Foreskin melanocyte (primary cell): ENCODE measurements at places on chromosomes 1 and 21.

DNA sequence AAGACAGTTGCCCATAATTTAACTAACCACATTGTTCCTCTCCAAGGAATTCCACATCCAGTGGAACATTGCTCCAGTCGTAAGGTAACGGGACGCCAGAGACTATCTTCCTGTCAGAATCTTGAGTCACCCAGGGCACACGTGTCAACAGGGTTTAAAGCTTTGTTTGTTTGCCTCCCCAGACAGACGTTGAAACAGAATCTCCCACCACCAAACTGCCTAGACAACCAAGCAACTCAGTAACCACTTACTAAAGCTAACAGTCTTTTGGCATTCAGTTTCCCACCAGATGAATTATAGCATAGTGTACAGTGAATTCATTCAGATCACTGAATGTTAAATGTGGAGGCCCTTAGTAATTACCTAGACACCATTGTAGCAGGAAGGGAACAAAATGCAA is 439.5 kb downstream of the PLPP3 start:
- DNase-seq, result no peak

DNA sequence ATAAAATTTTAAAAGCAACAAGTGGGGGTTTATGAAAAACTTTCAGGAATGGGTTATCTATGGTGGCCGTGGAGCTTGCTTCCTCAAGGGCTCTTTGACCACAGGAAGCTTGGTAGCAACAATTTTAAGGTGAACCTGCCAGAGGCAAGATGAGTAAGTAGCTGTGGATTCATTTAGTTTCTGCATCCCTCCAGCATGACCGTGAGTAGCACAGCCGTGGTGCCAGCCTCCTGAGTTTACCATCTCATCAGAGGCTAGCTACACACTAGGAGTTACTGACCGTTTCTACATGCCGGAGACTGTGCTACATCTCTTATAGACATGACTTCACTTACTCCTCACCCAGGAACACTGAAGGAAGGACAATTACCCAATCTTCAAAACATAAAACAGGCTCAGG is 30.1 kb upstream of the PLEKHG5 start:
- no peak for DNase-seq

DNA sequence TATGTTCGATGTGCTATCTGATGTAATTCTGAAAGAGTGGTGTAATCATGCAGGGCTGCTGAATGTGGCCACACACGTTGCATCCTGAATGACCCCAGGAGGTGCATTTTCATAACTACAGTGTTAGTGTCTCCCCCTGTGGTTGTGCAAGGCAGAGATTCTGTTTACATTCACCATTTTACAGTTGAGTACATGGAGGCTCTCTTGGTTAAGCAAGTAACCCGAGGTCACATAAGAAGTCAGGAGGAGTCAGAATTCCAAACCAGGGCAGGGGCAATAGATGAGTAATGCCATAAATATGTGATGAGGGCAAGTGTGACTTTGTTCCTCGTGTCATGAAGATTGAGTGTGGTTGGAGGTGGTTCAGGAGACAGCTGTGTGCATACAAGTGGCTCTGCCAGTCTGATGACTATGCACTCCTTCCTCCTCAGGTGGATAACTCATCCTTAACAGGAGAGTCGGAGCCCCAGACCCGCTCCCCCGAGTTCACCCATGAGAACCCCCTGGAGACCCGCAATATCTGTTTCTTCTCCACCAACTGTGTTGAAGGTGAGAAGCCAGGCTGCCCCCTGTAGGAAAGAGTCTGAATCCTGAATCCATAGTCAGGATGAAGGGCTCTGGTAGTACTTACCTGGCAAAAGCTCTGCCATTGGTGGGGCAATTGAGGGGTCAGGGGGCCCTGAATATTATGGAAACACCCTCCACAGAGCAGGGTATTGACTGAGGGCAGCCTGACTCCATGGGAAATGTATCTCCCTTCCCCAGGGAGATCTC is 9.3 kb downstream of the ATP1A2 start:
- DNase-seq, result peak; percentile 49

DNA sequence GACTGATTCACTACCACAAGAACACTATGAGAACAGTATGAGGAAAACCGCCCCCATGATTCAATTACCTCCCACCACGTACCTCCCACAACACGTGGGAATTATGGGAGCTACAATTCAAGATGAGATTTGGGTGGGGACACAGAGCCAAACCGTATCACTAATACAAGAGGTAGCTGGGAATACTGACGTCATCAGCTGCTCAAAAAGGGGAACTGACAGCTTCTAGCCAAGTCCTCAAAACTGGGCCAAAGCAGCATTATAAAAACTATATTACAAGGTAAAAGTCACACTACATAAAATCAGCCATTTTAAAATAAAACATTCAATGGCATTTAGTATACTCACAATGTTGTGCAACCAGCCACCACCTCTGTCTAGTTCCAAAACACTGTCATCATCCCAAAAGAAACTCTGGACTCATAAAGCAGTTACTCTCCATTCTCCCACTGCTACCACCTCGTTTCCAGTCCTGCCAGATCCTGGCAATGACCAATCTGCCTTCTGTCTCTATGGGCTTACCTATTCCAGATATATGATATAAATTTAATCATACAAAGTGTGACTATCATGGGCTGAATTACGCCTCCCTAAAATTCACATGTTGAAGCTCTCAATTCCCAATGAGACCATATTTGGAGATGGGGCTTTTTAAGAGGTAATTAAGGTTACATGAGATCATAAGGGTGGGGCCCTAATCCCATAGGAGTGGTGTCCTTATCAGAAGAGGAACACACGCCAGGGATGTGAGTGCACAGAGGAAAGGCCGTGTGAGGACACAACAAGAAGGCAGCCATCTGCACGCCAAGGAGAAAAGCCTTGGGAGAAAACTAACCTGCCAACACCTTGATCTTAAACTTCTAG is 192.1 kb downstream of the SETD4 start:
- no peak for DNase-seq

DNA sequence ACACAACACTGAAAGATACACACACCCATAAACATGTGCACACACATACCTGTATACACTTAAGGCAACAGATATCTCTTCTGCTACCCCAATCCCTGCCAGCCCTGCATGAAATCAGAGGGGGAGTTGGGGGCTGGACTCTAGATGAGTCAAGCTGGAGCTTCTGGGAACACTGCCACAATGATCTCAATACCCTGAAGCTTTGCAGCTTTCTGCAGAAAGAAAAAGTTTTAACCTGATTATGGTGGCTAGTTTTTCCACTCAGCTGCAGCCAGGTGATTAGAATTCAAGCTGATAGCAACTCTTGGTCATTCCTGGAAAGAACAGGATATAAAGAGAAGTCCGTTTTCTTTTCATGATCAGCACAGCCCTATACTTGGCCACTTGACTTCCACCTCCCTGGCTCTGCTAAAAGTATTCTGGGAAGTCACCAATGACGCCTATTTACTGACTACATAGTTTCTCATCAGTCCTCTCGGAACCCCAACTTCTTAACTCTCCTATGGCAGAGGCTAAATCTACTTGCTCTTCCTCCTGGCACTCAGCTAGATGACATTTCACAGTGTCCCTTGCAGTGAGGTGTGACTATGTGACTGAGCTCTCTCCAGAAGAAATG is 20.7 kb upstream of the DNASE2B start:
- DNase-seq, result no peak

DNA sequence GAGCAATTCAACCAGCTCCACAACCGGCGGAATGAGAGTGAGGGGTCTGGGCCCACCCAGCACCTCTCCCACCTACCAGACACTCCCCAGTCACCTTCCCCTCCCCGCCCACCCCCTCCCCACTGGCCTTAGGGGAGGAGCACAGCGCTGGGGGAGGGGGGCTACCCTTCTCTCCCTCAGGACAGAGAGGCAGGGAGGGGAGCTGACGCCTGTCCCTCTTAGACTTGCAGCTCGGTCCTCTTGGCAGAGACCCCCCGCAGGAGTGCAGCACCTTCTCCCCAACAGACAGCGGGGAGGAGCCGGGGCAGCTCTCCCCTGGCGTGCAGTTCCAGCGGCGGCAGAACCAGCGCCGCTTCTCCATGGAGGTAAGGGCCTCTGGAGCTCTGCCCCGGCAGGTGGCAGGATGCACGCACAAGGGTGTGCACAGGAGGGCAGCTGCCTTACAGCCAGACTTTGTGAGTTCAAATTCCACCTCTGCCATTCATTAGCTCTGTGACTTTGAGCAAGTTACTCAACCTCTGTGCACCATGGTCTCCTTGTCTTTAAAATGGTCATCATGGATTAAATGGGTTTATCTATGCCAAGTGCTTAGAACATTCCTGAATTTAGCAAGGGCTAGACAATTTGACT is 18.9 kb downstream of the CDK18 start:
- DNase-seq, result no peak

DNA sequence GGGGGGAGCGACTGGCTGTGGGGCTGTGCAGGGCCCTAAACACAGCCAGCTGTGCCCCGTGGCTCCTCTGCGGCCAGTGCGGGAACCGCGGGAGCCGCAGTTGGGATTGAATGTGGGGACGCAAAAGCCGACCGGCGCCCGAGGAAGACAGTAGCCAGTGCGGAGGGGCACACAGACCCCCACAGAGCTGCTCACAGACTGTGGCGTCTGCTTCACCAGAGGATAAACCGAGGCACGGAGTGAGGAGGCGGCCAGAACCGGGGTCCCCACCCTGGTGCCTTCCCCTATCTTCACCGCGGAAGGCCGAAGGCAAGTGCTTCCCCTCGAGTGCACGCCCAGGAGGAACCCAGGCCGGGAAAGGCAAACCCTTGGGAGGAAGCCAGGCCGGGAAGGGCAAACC is 8.7 kb upstream of the TMEM52 start:
- DNase-seq, result no peak

DNA sequence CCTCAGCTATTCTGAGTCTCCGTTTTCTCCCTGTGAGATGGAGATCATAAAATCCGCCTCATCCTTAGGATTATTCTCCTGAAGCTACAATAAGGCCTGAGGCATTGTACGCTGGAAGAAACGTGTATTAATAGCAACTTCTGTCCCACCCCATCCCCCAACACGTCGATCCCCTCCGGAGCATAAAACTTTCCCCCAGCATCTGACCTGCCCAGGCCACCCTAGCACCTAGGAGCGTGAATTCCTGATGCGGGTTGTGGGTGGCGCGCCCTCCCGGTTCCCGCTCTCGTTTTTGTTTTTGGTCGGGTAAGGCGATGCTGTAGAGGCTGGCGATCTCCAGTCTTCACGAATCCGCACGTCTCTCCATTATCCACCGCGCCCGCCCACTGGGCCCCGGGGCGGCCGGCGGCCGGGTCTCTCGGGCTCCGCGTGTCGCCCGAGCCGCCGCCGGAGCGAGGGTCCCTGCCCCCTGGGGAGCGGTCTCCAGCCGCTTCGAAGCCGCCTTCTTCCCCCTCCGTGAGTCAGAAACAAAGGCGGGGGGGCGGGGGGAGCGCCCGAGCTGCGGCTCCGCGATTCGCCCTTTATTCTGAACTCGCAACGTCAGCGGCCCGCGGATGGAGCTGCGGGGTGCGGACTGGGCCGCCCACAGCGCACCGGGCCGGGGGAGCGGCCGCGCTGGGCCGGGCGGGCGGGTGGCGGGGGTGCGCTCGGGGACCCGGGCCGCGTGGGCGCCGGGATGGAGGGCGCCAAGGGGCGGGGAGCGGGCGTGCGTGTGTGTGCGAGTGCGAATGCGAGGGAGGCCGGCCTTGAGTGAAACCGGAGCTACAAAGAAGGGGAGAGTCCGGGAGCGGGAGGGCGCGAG is at the start of gene PLEKHO1:
PLEKHO1 (plus strand) TSS at position 646 of the 862 bp plus-strand sequence. CDS start 342 bp downstream, outside the sequence.
- peak; percentile 47 for DNase-seq

- DNase-seq, result no peak
Observed at GRCh38 chr1:222792744-222793143, 22.1 kb upstream of the DISP1 start.

GRCh38 chr21:35217504-35218060 is 168.5 kb upstream of the RUNX1 start:
- DNase-seq, result no peak

- no peak for DNase-seq
Observed at GRCh38 chr1:153384958-153385580, 5.8 kb downstream of the S100A8 start.

- no peak for DNase-seq
Observed at GRCh38 chr21:31460980-31461379, 116.9 kb upstream of the TIAM1 start.

- no peak for DNase-seq
Observed at GRCh38 chr1:203528063-203528462, 34.1 kb downstream of the OPTC start.

DNA sequence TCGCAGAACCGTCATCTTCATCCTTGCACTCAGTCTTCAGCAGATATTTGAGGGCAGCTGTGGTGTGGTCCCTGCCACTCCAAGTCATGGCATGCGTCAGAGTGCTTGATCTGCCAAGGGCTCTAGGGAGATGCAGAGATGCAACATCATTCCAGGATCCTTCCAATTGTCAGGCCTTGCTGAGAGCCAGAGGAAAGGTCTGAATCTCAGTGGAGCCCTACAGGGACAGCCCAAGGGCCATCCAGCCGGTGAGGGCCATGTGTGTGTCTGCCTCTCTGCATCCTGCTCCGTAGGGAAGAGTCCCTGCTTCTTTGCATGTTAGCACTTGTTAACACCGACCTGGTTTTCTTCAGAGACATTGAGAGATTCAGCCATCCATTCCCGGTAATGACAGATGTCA is 17.6 kb downstream of the MAPKAPK2 start:
- no peak for DNase-seq

DNA sequence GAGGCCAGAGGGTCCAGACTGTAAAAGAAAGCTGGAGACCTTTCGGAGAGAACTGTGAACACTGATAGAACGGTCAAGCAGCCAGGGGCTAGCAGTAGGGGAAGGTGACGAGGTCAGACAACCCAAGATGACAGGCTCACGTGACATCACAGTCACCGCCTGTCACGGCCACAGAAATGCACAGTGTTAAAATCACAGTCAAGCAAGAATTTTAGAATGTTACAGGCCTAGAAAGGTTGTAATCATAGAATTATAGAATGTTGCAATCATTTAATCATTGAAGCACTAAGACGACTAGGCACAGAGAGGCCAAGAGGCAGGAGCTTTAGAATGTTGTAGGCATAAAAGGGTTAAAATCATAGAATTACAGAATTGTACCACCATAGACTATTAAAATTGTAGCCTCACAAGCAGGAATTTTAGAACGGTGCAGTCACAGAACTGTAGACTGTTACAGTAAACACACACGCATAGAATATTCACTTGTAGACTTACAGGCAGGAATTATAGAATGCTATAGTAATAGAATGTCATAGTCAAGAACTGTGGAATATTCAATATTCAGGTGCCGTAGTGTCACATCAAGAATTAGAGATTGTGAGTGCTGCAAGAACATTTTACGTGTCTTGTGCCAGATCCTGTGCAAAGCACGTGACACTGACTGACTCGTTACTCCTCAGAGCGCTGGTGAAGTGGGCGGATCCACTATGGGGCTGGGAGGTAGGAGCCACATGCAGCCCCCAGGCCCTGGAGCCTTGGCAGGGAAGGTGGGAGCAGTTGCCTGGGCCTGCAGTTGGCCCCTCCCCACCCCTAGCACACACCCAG is 118.1 kb downstream of the EPHB2 start:
- peak; percentile 15 for DNase-seq

- no peak for DNase-seq
Observed at GRCh38 chr1:161827786-161828185, 61.7 kb downstream of the ATF6 start.
